ENCODE measurements at places on chromosomes 12 and 14. TPM values are rescaled to one million over a fixed set of nuclear protein-coding genes. Genes with fewer than 3 reads are reported as not detected.

- H3K4me1 ChIP-seq = no peaks in the 10 kb centered on the region
- no peak overlapping the region for H3K27ac ChIP-seq
Measured at GRCh38 chr14:72002731-72003130, 70.5 kb downstream of the RGS6 start.

DNA sequence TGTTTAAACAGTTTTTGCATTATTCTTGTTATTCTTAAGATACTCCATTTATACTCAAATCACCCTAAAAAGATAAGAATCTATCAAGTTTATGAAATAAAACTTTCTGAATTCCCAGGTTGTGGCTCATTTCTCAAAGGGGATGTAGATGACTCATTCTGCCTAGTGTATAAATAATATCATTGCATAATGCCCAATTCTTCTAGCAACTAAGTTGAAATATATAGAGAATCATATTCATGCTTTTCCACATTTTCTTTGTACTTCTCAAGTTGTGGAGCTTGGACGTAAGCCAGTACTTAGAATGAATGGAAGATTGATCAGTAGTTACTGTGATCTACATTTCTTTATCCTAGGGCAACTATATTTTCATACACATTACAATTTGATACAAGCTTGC lies 201.1 kb downstream of the PPFIA2 start:
- no peak overlapping the region for H3K4me3 ChIP-seq
- peak; percentile 66 for DNase-seq
- no peaks in the 10 kb centered on the region for H3K4me1 ChIP-seq
- no peak overlapping the region for H3K27ac ChIP-seq
- no peaks in the 10 kb centered on the region for H3K36me3 ChIP-seq
- H3K27me3 ChIP-seq = no peaks in the 10 kb centered on the region

DNA sequence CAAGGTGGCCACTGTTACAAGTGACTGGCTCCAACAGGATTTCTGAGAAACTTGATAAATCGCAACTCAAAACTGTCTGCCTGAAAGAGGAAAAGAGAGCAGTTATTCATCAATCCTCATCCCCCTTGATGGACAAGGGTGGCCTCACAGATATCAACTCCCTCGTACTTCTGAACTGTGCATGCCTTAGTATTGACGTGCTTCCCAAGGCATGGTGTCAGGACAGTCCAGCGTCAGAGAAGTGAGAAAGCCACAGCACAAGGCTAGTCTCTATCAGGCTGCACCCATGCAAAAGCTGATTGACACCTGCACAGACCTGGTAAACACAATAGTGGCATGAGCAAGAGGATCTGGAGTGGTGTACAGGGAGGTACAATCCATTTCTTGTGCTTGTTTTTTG lies 125.5 kb upstream of the SLC35F4 start:
- H3K4me1 ChIP-seq = no peaks in the 10 kb centered on the region
- H3K27ac ChIP-seq = no peak overlapping the region
- no peak for DNase-seq
- H3K4me3 ChIP-seq = no peak overlapping the region
- H3K27me3 ChIP-seq = no peaks in the 10 kb centered on the region

KRT79 gene
- 0.82 TPM for total RNA-seq

- no peak overlapping the region for H3K27ac ChIP-seq
- H3K4me1 ChIP-seq = no peaks in the 10 kb centered on the region
- no peaks in the 10 kb centered on the region for H3K36me3 ChIP-seq
- no peaks in the 10 kb centered on the region for H3K27me3 ChIP-seq
- no peak for DNase-seq
Measured at GRCh38 chr12:29104516-29104915, 44.6 kb upstream of the FAR2 start.
